NCI-H69 (cell line): ENCODE measurements at places on chromosomes 7 and 10.

DNA sequence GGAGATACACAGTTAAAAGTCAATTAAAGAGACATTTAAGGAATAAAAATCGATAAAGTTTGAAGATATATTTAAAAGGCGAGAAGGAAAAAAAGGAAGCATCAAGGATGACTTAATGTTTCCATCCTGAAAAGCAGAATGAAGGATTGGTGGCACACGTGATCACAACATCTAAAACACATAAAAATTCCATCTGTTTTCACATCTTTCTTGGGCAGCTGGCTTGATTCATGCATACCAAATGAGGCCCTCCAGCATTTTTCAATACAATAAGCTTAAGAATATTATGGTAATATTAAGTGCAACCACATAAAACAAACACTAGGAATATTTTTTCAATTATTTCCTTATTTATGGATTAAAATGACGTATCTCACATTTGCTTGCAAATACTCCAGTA lies 112.6 kb downstream of the TPK1 start:
- DNase-seq = peak; percentile 21

DNA sequence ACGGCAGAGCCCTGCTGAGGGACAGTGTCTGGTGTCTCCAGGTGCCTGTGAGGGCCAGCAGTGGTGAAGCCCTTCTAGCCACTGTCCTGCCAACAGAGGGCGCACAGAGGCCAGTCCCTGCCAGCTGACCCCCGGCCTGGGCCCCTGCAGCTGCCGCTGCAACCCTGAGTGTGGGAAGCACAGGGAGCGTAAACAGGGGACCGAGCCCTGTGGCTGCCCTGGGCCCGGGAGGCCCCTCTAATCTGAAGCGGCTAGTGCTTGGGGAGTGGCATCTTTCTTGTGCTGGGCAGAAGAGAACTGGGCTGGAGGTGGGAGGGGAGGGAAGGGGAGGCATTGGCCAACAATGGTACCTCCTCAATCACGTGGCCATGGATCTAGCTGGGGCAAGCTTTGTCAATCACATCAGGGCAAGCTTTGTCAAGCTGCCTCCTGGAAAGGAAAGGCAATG lies 34.6 kb downstream of the TRIM8 start:
- DNase-seq = peak; percentile 69

DNA sequence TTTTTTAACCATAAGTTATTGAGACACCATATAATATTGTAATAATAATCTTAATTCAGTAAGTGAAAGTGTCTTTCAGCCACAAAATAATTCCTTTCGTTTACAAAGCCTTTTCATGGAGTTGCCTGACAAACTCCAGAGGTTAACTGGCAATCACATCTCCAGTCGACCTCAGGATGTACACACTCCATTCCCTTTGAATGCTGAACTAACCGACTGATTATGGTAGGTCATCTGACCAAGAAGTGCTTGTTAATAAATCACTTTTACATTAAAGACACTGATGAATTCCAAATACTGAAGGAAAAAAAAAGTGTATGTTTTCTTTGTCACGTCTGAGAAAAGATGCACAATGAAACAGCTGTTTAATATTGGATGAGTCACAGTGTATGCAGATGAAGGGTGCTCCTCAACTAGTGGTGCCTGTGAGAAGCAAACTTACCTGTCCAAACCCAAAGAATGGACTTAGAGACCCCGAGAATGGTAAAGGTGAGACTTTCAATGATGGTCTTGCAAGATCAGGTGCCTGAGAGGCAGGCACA lies 348.1 kb upstream of the VWC2 start:
- DNase-seq = no peak

DNA sequence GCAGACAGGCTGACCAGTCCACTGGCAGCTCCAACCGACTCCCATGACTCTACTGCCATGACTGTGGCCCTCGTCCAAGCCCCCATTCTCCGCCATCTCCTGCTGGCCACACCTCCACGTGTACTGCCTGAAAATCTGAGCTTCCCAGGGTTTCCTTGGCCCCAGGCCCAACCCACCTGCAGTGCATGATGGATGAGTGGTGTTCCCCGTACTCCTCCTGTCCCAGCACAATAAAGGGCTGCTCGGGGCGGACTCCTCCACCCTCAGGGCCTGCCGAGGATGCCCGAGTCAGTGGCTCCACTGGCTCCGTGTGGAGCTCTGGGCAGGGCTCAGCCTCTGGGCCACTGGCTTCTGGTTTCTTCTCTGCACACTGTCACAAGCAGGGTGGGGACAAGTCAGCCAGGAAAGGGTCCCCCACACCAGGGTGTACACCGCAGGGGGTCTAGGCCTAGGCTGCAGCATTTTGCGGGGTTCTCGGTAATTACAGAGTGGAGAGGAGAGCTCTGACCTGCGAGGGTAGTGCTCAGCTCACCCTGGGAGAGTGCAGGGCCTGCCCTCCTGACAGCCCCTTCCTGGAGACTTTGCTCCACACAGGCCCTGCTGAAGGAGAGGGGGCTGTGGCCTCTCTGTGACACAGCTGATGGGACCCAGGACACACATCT lies 15.2 kb downstream of the WDR91 start:
- no peak for DNase-seq
